ENCODE measurements at places on chromosomes 7 and 10. TPM values are rescaled to one million over a fixed set of nuclear protein-coding genes. Genes with fewer than 3 reads are reported as not detected.
A peak's percentile ranks its signal among the peaks of the same experiment; 100 is the strongest.

NUDT1 gene
- total RNA-seq, result 9.7 TPM

WEE2 gene
- total RNA-seq, result not detected

TMEM270 gene
- total RNA-seq, result not detected

DNA sequence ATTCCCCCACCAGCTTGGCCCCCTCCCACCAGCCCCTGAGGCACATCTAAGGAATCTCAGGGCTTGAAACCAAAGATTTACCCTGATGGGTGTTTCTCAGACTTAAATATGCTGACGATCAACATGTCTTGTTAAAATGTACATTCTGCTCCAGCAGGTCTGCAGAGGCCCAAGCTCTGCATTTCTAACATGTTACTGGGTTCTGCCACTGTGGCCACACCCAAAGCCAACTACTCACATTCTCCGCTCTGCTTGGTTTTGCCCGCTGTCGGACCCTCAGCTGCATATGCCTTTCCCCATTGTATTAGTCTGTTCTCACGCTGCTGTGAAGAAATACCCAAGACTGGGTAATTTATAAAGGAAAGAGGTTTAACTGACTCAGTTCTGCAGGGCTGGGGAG, 8.9 kb downstream of the PIP4K2A start:
- no peak for DNase-seq

ANKRD1 gene
- 123 TPM for total RNA-seq

GPR26 gene
- total RNA-seq, result 0.10 TPM

GRID2IP gene
- 0.31 TPM for total RNA-seq

ZNF789 gene
- 15.7 TPM for total RNA-seq

DNA sequence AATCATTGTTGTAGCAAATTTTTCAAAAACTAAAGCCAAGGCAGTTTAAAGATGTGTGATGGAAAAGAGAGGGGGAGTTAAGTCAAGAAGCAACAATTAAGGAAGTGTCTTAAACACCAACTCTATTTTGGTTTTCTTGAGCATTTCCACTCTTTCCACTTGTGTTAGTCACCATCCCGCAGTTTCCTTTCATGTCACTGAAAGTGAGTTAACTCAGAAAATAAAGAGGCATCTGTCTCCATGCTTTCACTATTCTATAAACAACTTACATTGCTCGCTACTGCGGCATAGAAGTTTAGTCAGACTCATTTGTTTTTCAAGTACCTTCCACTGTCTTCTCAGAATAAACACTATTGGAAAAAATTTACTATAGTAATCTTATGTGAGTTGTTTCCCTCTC, 284.9 kb upstream of the SEMA3D start:
- DNase-seq, result peak; percentile 33

PGAM2 gene
- total RNA-seq, result 433 TPM

DNA sequence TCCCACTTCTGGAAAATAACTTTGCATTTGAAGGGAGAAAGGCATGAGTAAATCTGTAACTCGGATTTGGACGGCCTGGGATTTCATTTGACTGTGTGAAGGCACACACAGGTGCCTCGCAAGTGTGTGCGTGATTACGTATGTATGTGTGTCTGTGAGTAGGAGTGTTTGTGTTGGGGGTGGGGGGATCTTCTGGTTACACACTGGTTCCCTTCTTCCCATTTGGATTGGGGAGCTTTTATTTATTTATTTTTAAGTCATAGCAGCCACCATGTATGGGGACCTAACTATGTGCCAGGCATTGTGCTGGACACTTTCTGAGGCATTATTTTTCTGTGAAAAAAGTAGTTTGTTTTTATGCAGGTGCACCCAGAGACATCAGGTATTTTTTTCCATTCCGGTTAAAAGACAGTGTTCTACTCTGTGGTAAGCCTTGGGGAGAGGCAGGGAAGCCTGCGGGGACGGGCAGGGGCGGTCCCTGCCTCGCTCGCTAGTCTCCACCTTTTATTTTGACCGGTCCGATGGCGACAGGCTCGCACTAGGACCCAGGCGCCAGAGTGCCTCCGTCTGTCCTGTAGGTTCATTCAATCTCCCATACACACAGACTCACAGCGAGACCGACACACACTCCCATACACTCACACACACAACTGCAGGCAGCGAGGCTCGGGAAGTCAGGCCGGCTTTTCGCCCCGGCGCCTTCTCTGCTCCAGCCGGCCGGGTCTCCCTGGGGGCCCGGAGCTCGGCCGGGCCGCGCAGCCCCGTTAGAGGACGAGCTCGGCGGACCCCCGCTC, at the start of gene MXI1:
TSS of gene MXI1 (plus strand) at position 595 of the 794 bp plus-strand sequence. CDS start 204 bp downstream, outside the sequence.
- DNase-seq, result peak; percentile 79

SFRP5 gene
- 6.9 TPM for total RNA-seq

- DNase-seq, result no peak
Observed at GRCh38 chr10:132655735-132656134, 118.1 kb downstream of the INPP5A start.

PCBD1 gene
- total RNA-seq, result 30.9 TPM

GRCh38 chr10:71304914-71305313, 14.1 kb upstream of the SLC29A3 start:
- no peak for DNase-seq

DNA sequence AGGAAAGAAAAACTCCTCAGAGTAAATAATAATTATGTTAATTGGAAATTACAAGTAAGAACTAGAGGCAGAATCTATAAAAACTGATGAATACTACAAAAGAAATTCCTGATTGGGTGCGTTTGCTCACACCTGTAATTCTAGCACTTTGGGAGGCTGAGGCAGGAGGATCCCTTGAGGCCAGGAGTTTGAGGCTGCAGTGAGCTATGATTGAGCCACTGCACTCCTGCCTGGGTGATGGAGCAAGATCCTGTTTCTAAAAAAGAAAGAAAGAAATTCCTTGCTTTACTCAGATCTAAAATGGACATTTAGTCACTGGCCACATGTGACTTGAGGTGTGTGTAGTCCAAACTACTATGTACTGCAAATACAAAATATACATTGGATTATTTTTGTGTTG, 42.0 kb downstream of the MCU start:
- no peak for DNase-seq

GRCh38 chr7:30511973-30512662, 7.5 kb upstream of the GGCT start:
- no peak for DNase-seq

ZNF467 gene
- 4.2 TPM for total RNA-seq

GRCh38 chr10:124185084-124185483, 91.7 kb upstream of the CHST15 start:
- DNase-seq, result no peak

IL6 gene
- not detected for total RNA-seq

- peak; percentile 77 for DNase-seq
Observed at GRCh38 chr7:4692055-4692454, 10.0 kb downstream of the FOXK1 start.

OR2A5 gene
- not detected for total RNA-seq

- no peak for DNase-seq
Observed at GRCh38 chr10:31789555-31789954, 139.1 kb downstream of the ARHGAP12 start.

CFAP46 gene
- 0.41 TPM for total RNA-seq

DNA sequence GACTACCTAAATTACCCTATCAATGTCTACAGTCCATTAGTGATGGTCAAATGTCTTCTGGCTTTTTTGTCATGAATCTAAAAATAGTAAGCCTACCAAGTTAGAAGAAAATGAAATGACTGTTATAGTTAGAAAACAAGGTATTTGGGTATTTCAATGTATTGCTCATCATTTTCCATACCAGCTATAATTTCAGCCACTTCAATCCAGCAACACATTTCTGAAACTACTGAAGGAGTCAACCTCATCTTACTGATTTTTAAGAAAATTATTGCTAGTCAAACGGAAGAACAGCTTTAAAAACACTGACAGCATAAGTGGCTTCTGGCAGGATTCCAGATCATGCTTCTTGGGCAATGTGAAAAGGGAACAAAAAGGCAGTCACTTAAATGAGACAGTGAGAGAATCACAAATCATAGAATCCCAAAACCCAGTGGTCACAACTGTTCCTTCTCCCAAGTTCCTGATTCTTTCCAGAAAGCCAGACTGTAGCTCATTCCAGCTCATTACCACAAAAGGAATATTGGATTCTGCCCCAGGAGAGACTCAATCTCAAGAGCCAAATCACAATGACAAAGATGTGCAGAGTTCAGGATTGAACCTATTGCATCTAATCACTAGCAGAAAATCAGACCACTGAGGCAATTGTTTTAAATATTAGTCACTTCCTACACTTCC, 61.2 kb upstream of the LRRN3 start:
- peak; percentile 35 for DNase-seq

GRCh38 chr7:146728141-146728540, 611.5 kb downstream of the CNTNAP2 start:
- DNase-seq, result no peak

DNA sequence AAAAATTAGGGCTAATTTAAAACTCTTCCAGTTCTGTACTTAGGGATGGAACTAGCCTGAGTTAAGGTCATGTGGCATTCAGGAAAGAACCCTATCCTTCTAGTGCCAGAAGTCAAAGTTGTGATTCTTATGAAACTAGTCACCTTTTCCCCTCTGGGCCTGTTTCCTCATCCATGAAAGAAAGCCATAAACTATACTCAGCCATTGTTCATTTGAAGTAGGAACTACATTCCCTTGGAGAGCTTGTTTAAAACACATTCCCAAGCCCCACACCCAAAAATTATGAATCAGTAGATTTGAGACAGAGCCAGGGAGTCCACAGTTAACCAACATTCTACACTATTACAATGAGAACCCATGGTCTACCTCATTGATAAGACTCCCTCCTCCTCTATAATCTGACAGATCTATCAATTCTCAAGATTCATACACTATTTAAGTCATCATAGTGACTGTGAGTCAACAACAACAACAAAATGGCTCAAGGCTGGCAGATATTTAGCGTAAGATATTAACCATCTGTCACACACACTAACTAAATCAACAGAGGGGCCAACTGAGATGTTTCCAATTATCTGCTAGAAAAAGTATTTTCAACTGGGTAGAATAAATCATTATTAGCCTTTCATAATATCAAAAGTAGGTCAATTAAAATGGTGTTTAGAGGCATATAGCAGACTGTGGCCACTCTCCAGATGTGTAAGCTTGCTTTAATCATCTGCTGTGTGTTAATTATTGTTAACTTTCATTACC, 102.3 kb downstream of the SLC25A13 start:
- no peak for DNase-seq

- no peak for DNase-seq
Observed at GRCh38 chr10:15146366-15146765, 22.1 kb downstream of the NMT2 start.

CTAGE4 gene
- 4.7 TPM for total RNA-seq

DNA sequence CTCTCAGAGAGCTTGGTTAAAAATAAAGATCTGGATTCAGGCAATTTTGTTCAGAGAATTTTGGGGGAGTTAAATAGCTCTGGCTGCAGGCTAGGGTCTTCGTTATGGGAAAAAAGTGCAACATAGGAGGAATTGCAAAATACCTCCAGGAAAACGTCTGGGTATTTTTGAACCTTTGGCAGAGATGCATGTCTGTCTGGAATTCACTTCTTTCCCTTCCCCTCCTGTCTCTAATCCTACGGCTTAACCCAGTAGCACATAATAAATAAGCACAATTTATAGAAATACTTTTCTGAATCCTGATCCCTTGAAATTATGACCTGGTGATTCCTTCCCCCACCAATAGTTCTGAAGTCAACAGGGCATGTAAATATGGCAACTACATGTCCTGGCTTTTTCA, 19.3 kb upstream of the NUP205 start:
- no peak for DNase-seq

DUSP5 gene
- 10.5 TPM for total RNA-seq

DNA sequence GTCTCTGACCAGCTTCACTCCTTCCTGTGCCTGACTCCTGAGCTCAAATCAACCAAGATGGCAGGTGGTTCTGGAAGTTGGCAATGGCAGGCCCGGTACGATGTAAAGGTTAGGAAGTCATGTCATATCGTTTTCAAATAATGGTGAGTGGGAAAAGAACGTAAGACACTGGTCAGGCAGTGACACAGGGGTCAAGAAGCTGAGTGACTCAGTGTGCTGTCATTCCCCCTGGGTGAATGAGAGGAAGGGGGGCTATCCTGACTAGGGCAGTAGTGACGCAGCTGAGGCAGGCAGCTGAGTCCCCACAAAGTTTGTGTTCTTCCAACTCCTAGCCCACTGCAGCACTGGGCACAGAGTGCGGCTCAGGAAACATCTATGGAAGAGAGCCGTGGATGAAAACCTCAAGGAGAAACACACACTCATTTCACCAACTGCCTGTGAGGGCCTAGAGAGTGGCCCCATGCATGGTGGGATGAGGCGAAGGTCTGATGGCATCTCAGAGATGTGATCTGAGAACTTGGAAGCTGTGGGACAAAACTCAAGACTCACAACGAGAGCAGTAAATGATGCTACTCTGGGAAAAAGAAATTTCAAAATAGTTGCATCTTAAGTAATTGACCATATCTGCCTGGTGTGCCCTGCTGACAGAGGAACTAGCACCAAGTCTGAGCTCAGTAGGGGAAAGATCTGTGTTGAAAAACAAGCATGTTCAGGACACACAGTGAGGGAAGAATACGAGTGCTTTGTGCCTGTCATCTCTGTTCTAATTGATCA, 23.2 kb downstream of the CREB3L2 start:
- DNase-seq, result no peak

DNA sequence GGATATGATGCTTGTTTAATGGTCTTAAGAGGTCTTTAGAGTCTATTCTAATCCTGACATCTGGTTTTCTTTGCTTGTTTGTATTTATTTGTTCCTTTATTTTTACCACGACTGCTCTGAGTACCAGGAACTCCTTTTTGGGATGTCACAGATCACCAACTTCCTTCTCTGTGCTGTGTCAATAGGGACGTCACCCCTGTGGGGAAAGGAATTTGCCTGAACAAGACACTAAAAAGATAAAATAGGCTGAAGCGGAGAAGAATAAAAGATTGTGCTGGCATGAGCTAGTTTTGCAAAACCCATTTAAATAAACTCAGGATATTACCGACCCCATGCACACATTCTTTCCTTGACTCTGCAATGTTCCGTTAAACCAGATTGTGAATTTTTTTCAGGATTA, 27.7 kb downstream of the MGMT start:
- DNase-seq, result no peak

GRCh38 chr10:110568055-110568735, 700 bp downstream of the SMC3 start:
- DNase-seq, result peak; percentile 63

DNA sequence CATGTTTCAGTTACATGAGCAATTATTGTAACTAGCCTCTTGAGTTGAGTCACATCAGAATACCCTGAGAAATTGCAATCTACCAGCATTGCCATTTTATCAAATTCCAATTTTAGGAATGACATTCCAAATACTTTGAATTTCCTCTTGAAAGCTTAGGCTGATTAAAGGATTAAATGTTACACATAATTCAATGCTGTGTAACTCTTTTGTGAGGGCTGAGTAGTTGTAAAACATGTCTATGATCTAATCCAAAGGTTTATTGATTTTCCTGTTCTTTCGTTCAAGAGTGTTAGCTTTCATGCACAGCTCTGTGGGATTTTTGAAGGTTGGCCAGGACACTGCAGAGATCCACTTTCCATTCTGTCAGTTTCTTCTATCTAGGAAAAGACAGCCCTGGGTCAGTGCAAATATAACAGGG, 193.1 kb downstream of the SORCS1 start:
- DNase-seq, result peak; percentile 19

GRCh38 chr7:95772771-95773581, 622 bp downstream of the DYNC1I1 start:
- peak; percentile 35 for DNase-seq

HOXA9 gene
- not detected for total RNA-seq

TRIL gene
- 23.9 TPM for total RNA-seq

GRCh38 chr7:66950311-66950710, 29.3 kb downstream of the TMEM248 start:
- no peak for DNase-seq

Data from tongue (tissue), 3 donors.